ENCODE measurements at places on chromosomes 2 and 18. TPM values are rescaled to one million over a fixed set of nuclear protein-coding genes. Genes with fewer than 3 reads are reported as not detected.

The SESTD1 gene
- 9.4 TPM for total RNA-seq

The SERPINB3 gene
- not detected for total RNA-seq

The PRLH gene
- not detected for total RNA-seq

The ZNF2 gene
- 4.3 TPM for total RNA-seq

The CFAP53 gene
- total RNA-seq: 0.37 TPM

- no peak overlapping the region for H3K27ac ChIP-seq
- peaks cover 22% of the 10 kb centered on the region for H3K36me3 ChIP-seq
- H3K4me1 ChIP-seq: no peaks in the 10 kb centered on the region
- no peak for DNase-seq
- no peaks in the 10 kb centered on the region for H3K27me3 ChIP-seq
Measured at GRCh38 chr2:38836791-38837190, 38.9 kb downstream of the DHX57 start.

DNA sequence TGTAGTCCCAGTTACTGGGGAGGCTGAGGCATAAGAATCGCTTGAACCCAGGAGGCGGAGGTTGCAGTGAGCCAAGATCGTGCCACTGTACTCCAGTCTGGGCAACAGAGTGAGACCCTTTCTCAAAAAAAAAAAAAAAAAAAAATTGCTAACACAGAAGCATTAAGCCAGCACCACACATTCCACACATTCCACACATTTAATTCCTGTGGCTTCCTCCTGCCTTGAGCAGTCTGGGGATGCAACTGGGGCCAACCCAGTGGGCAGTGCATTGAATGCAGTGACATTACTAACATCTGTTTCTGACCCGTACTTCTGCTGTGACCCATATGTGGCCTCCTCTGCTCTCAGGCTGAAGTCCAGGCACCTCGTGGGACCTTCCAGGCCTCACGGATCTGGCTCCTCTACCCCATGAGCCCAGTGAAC, 107.0 kb downstream of the BCL2L11 start:
- no peaks in the 10 kb centered on the region for H3K36me3 ChIP-seq
- peaks cover 16% of the 10 kb centered on the region for H3K27me3 ChIP-seq
- no peak overlapping the region for H3K27ac ChIP-seq
- H3K4me1 ChIP-seq: peaks cover 6% of the 10 kb centered on the region

DNA sequence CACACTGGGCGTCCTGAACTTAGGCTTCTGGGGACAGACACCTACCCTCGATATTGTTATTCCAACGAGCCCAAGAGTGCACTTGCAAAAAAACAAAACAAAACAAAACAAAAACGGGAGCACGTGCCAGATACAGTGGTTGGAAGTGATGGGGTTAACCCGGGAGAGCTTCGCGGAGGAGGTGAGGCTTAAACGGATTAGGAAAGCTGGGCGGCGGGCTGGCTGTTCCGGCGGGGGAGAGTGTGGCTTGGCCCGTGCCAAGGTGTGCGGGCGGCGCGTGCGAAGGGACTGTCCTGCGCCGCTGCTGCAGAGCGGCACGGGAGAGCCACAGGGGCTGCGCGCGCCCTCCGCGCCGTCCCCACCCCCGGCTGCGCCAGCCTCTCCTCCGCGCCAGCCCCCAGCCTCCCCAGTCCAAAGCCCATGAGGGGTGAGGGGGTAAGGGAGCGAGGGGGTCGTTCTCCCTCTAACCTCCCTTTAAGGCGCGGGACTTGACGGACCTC, 1.5 kb upstream of the SLC30A3 start:
- peaks cover 44% of the 10 kb centered on the region for H3K27me3 ChIP-seq
- peak; percentile 38 for DNase-seq
- H3K36me3 ChIP-seq: no peaks in the 10 kb centered on the region

DNA sequence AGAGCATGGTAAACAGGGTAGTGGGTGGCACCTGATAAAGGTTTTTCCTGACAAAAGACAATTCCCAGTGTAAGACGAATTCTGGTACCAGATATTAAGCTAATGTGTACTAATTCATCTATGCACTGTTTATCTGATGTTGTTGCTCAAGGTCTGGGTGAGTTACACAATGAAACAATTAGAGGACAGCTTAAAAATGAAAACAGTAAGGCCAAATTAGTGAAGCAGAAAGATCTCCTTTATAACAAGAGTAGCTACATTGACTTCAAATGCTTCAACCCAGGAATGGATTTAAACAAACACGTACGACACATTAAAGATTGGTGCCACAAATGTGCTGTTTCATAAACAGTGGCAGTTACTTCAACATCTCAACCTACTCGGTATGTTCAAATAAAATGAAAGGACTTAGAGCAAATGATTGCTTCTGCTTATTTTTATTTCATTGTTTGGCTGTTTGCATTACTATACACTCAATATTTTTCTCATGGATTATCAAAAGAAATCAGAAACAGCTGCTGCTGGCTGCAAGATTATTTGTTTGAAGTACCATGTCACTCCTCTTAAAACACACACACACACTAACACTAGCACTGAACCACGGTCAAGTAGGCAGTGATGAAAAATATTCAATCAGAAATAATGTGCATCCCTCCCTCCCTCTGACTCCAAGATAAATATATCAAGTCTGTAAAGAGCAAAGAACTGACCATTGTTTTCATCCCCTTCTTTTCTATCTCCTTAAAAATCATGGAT, 94.4 kb upstream of the RND3 start:
- H3K4me1 ChIP-seq: no peaks in the 10 kb centered on the region
- no peak overlapping the region for H3K4me3 ChIP-seq
- no peaks in the 10 kb centered on the region for H3K36me3 ChIP-seq
- H3K27ac ChIP-seq: no peak overlapping the region

DNA sequence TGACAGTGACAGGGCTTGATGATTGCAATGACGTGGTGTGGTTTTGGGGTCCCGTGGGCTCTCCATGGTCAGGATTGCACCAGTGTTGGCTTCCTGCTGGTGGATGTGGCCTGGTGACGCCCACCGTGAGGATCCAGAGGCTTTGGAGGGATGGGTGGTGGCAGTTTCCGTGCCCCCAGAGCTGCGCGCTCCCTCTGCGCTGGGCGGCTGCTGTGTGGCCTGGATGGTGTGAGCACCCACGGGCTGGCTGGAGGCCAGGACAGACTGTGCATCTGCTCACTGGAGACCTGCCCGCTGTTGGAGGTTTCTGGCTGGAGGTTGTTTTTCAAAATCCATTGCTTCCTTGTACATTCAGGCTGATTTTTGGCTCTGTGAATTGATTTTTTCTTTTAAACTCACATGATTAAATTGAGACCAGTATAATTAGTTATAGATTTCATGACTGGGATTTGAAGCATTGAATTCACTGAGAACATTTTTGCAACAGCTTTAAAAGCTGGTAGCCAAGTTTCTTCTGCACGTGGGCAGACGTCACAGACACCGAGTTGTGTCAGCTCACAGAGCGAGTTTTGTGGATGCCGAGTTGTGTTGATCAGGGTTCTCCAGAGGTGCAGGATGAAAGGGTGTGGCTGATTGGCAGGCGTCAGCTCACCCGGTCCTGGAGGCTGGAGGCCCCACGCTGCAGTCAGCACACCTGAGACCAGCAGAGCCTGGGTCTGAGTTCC, 72.7 kb downstream of the KCNG2 start:
- no peak overlapping the region for H3K4me3 ChIP-seq
- no peak for DNase-seq
- H3K36me3 ChIP-seq: no peaks in the 10 kb centered on the region
- H3K27ac ChIP-seq: no peak overlapping the region

DNA sequence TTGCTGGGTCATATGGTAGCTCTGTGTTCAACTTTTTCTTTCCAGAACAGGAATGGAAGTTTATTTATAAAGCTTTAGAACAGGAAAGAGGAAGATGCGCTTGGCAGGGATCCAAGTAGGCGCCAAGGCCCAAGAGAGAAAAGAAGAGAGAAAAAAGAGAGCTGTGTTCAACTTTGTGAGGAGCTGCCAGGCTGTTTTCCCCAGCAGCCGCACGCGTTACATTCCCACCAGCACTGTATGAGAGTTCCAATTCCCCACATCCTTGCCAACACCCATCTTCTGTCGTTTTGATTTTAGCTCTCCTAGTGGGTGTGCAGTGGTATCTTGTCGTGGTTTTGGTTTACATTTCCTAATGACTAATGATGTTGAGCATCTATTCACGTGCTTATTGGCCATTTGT, 51.4 kb downstream of the KCNF1 start:
- no peak overlapping the region for H3K4me3 ChIP-seq
- no peak for DNase-seq
- H3K36me3 ChIP-seq: no peaks in the 10 kb centered on the region
- no peak overlapping the region for H3K27ac ChIP-seq
- no peaks in the 10 kb centered on the region for H3K4me1 ChIP-seq

- DNase-seq: peak; percentile 27
- H3K4me1 ChIP-seq: no peaks in the 10 kb centered on the region
- no peak overlapping the region for H3K4me3 ChIP-seq
- H3K27ac ChIP-seq: no peak overlapping the region
Measured at GRCh38 chr2:20781656-20782265, 41.1 kb downstream of the LDAH start.

GRCh38 chr18:57438743-57439608, 3.8 kb downstream of the ONECUT2 start:
- H3K4me3 ChIP-seq: no peak overlapping the region
- H3K27ac ChIP-seq: no peak overlapping the region
- DNase-seq: peak; percentile 47
- peaks cover 3% of the 10 kb centered on the region for H3K36me3 ChIP-seq

DNA sequence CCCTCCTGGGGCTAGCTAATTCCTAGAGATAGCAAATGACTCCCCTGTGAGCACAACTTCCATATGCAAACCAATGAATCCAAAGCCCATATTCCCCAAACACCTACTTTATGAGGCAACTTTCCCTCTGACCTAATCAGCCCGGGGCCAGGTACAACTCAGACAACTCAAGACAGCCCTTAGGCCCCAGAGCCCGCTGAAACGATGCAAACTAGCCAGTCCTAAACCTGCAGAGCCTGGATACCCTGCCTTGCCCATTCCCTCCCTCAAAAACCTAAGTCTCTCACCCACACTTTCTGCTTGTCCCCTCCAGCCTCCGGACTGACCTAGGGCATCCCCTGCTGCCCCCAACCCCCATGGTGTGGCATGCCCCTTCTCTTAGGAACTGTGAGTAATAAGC, 142.8 kb downstream of the ACTR3 start:
- H3K27me3 ChIP-seq: peaks cover 11% of the 10 kb centered on the region
- H3K4me1 ChIP-seq: no peaks in the 10 kb centered on the region
- H3K36me3 ChIP-seq: no peaks in the 10 kb centered on the region
- no peak for DNase-seq
- no peak overlapping the region for H3K4me3 ChIP-seq

DNA sequence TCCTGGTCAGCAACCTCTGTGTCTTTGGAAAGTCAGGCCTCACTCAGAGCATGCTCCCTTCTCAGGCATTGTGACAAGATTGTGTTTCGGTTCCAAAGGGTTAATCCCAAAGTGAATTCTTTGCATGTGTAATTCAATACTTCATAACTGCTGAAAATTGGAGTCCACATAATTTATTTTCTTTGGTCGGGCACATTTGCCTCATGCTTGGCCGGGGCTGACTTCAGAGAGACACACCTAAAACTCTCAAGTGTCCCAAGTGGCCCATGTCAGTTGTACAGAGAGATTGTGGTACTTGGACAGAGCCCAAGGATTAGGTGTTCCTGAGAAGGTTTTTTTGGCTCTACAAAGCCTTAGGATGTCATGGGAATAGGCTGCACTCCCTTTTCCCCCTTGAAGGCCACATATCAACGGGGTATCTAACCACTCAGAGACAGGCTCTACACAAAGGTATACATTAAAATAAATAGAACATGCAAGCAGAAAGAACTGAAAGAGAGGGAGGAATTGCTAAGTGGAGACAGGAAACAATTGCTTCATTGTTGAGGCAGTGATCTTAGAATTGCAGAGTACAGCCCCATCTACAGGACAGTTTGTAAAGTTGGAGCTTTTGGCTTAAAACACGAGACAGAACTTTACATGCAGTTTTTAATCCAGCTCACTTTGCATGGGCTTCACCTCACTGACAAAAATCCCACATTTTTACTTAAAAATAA, 1232.3 kb upstream of the ZEB2 start:
- no peaks in the 10 kb centered on the region for H3K36me3 ChIP-seq
- no peak overlapping the region for H3K4me3 ChIP-seq
- H3K4me1 ChIP-seq: peaks cover 11% of the 10 kb centered on the region
- DNase-seq: no peak

GRCh38 chr2:28325567-28326468, 66.8 kb upstream of the FOSL2 start:
- DNase-seq: peak; percentile 41
- H3K27me3 ChIP-seq: no peaks in the 10 kb centered on the region
- peaks cover 18% of the 10 kb centered on the region for H3K4me1 ChIP-seq
- peaks cover 4% of the 10 kb centered on the region for H3K36me3 ChIP-seq
- no peak overlapping the region for H3K4me3 ChIP-seq

GRCh38 chr2:187511356-187512315, 42.6 kb downstream of the TFPI start:
- H3K36me3 ChIP-seq: no peaks in the 10 kb centered on the region
- no peak overlapping the region for H3K27ac ChIP-seq
- H3K27me3 ChIP-seq: peaks cover 2% of the 10 kb centered on the region
- no peak overlapping the region for H3K4me3 ChIP-seq

GRCh38 chr2:233849607-233850271, 4.6 kb downstream of the HJURP start:
- H3K4me1 ChIP-seq: peaks cover 13% of the 10 kb centered on the region
- no peak for DNase-seq
- H3K36me3 ChIP-seq: peaks cover 90% of the 10 kb centered on the region

GRCh38 chr2:202040079-202040844, 6.6 kb downstream of the FZD7 start:
- no peaks in the 10 kb centered on the region for H3K36me3 ChIP-seq
- H3K27me3 ChIP-seq: peaks cover 39% of the 10 kb centered on the region
- H3K4me1 ChIP-seq: peaks cover 4% of the 10 kb centered on the region
- no peak overlapping the region for H3K4me3 ChIP-seq

DNA sequence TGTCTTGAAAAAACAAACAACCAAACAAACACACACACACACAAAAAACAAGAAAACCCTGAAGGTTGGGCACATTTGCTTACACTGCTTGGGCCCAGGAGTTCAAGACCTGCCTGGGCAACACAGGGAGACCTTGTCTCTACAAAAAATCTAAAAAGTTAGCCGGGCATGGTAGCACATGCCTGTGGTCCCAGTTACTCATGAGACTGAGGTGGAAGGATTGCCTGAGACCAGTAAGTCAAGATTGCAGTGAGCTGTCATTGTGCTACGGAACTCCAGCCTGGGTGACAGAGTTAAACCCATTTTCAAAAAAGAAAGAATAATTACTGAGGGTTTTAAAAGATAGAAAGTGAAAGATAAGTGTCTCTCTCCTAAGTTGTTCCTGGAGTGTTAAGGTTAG, 103.4 kb downstream of the MBD5 start:
- peaks cover 5% of the 10 kb centered on the region for H3K4me1 ChIP-seq
- no peak overlapping the region for H3K4me3 ChIP-seq
- H3K27me3 ChIP-seq: no peaks in the 10 kb centered on the region
- no peak overlapping the region for H3K27ac ChIP-seq

GRCh38 chr2:112849956-112850355, 13.4 kb upstream of the IL1B start:
- H3K4me3 ChIP-seq: no peak overlapping the region
- peaks cover 12% of the 10 kb centered on the region for H3K27me3 ChIP-seq
- H3K27ac ChIP-seq: no peak overlapping the region
- no peaks in the 10 kb centered on the region for H3K36me3 ChIP-seq
- H3K4me1 ChIP-seq: no peaks in the 10 kb centered on the region

GRCh38 chr2:212021947-212022346, 516.7 kb downstream of the ERBB4 start:
- no peaks in the 10 kb centered on the region for H3K4me1 ChIP-seq
- no peak for DNase-seq
- no peaks in the 10 kb centered on the region for H3K27me3 ChIP-seq
- H3K36me3 ChIP-seq: no peaks in the 10 kb centered on the region
- H3K4me3 ChIP-seq: no peak overlapping the region

All from activated CD4-positive, alpha-beta T cell treated with anti-CD3 and anti-CD28 coated beads for 36 hours (primary cell).